Stimulated activated CD4-positive, alpha-beta T cell treated with anti-CD3 and anti-CD28 coated beads, Interleukin-4, amount 100 ng/mL, for 1 hour (primary cell): ENCODE measurements at places on chromosomes 11 and 22.

DNA sequence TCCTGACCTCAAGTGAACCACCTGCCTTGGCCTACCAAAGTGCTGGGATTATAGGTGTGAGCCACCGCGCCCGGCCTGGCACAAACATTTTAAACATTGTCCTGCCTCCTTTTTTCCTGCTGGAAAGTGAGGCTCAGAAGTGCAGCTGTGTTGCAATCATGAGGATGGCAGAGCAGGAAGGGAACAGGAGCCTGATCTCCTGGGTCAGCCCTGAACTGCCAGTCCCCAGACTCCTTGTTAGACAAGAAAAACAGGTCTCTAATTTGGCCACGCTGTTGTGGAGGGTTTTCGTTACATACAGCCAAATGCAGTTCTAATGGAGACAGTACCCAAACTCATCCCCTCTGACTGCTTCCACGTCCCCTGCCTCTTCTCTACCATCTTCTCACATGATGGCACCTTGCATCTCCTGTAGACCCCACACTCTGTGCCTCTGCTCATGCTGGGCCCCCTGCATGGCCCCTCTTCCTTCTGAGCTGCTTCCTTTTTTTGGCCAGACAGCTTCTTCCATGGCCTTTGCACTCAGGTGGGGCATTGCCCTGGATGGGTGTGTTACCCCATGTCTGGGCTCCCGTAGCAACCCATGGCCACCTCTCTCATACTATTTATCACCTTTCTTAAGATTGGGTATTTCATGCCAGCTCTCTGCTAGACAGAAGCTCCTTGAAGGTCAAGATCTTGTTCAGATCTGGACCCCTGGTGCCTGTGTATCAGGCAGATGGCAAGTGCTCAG is 227.1 kb downstream of the CEP164 start:
- DNase-seq: no peak

DNA sequence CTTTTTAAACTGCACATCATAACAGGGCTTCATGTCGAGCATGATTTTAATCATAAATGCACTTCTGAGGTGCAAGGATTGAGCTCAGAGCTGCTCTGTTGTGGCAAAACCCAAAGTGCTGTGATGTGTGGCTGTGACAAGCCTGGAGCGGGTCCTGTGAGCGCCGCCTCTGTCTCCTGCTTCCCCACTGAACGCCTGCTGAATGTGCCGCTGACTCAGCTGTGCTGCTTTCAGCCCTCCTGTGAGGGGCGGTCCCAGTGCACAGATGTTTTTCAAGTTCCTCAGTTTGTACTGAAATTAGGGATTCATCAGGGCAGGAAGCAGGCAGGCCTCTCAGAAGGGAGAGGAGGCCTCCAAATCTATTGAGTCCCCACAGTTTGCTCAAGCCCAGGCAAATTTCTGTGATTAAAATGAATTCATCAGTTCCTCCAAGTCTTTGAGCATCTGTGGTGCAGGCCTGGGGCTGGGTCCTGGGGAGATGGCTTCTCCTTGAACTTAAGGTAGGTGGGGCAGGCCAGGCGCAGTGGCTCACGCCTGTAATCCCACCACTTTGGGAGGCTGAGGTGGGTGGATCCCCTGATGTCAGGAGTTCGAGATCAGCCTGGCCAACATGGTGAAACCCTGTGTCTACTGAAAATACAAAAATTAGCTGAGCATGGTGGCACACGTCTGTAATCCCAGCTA is 3.0 kb upstream of the GTSE1 start:
- no peak for DNase-seq

GRCh38 chr11:64100782-64101353 is 65.0 kb downstream of the MACROD1 start:
- DNase-seq: no peak

DNA sequence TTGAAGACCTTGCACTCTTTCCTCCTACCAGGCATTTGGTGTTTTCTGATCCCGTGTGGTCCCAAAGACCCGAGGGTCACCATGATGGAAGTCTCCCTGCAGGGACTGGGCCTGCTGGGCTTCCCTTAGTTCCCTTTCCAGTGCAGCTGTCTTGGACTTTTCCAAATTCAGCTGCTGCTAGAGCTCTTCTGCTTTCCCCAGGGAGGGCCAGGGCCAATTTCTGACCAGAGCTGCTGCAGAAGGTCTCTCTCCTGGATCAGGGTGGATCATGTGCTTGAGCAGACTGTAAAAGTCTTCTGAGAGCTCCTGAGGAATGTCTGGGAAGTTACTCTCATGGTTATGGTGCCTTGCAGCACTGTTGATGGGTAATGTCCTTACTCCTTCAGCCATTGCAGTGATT is 23.2 kb downstream of the LDLRAD3 start:
- DNase-seq: no peak

DNA sequence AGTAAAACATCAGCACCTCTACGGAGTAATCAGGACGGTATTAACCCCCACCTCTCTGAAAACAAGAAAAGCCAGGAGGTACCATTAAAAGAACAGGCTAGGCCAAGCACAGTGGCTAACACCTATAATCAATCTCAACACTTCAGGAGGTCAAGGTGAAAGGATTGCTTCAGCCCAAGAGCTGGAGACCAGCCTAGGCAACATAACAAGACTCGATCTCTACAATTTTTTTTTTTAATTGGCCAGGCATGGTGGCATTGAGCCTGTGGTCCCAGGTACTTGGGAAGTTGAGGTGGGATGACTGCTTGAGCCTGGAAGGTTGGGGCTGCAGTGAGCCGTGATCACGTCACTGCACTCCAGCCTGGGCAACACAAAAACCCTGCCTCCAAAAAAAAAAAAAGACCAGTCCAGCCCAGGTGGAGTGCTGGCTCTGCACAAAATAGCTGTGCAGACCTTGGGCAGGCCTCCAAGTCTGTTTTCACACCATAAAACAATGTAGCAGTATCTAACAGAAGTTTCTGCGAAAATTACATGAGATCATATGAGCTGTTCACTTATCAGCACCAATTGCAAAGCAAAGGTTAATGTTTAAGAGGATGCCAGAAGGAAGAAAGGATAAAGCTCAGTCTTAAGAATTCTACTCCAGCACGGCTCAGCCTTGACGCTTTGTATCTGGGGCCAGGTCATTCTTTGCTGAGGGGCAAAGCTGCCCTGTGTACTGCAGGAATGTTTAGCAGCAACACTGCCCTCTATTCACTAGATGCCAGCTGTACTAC is 14.8 kb downstream of the CHKA start:
- DNase-seq: no peak

- DNase-seq: no peak
Observed at GRCh38 chr11:122897606-122898210, 15.1 kb downstream of the JHY start.

DNA sequence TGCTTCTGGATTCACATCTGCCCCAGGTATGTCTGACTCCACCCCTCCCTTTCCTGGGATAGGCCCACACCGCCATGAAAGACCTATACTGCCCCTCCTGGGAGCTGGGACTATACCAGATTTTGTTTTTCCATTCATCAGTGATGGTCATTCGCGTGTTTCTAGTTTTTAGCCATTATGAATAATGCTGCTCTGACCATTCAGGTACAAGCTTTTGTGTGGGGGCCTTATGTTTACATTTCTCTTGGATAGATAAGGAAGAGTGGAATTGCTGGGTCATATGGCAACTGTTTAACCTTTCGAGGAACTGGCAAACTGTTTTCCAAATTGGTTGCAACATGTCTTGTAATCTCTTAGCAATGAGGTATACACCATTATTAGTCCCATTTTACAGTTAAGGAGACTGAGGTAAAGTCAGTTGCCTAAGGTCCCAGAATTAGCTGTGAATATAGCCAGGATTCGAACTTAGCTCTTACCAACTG is 1.2 kb upstream of the TBC1D10A start:
- no peak for DNase-seq

DNA sequence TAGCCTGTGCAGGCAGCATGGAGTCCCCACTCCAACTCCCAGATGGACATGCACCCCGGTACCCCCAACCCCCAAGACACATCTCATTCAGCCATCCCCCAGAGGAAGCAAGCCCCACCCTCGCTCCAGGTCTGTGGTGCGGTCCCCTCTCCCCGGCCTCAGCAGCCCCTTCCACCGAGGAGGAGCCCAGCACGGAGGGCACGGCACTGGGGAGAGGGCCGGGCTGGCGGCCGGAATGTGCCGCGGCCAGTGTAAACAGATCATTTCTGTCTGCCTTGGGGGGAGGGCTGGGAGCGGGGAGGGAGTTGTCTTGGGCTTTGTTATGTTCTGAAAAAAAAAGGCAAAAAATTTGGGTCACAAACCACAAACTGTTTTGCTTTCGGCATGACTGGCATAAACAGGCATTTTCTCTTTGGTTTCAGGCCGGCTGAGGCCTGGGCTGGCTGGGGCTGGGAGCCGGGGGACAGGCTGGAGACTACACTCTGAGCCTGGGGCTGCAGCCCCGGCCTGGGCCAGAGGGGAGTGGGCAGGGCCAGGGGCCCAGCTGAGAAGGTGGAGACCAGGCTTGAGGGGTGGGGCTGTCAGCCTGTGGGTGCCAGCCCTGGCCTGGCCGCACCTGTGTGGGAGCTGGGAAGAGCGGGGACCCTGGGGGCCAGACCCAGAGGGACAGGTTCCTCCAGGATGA is 16.8 kb downstream of the IGF2 start:
- DNase-seq: no peak

- no peak for DNase-seq
Observed at GRCh38 chr22:34620161-34620560, 445.8 kb upstream of the ISX start.

DNA sequence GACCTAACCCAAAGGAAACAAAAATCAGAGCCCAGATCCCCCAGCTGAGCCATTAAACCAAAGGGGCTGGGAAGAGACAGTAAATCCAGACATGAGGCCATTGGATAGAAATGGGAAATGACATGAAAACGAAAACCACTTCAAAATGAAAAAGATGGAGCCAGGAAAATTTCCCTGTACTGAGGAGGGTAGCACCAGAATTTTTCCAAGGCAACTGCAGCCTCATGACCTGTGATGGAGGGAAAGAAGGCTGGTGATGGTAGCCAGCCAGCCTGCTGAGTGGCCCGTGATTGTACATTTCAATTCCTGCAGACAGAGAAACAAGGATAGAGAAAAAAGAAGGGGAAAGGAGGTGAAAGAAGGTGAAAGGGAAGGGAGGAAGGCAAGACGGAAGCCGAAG is 268.4 kb upstream of the PLET1 start:
- DNase-seq: no peak

DNA sequence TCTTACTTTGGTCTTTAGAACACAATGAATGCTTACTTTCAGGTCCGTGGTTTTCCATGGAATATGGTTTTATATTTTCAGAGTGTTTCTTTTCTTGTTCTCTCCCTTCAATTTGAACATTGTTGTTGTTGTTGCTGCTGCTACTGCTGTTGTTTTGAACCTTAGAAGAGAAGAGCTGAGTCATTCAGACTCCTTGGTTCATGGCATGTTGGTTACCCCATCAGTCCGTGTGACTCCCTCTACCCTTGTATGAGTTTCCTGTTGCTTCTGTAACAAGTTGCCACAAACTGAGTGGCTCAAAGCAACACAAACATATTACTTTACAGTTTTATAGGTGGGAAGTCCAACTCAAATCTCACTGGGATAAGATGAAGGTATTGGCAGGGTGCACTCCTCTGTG is 511.0 kb downstream of the INSC start:
- no peak for DNase-seq

- no peak for DNase-seq
Observed at GRCh38 chr11:12808519-12808918, 134.3 kb downstream of the TEAD1 start.

GRCh38 chr22:40498420-40499208 is 128.2 kb downstream of the SGSM3 start:
- no peak for DNase-seq

DNA sequence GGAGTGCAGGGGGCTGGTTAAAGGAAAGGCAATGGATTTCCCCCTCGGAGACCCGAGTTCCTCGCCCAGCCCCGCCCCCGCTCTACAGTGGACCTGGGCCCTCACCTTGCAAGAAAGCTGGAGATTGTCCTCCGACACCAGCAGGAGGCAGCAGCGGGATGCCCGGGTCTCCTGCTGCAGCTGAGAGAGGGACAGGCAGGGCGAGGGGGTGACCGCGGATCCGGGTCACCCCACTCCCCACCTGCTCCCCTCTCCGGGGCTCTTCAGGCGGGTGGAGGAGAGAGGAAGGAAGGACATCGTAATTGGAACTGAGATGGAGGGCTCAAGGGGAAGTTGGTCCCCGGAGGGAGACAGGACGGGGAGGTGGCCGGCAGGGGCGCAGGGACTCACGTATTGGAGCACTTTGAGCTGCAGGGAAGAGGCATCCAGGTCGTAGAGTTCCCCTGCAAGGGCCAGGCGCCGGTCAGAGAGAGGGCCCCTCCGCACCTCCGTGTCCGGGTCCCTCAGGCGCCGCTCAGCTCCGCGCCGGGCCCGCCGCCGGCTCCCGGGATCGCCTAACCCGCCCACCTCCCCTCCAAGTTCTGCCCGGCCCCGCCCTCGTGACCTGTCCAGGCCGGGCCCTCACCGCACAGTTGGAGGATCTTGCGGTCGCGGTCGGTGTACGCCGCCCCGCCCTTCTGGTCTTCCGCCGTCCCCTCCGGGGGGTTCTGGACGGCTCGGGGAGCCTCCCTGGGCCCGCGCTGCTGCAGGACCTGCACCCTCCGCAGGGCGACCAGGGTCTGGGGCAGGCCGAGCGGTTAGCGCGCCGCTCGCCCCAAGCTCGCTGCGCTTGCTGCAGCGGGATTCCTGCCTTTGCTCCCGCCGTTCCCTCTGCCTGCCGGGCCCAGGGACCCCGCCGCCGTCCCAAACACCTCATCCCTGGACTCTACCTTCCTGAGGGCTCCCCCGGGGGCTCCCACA is 84.1 kb downstream of the PDE2A start:
- DNase-seq: peak; percentile 56

GRCh38 chr11:99614352-99614751 is 593.6 kb downstream of the CNTN5 start:
- DNase-seq: no peak

GRCh38 chr11:9977554-9977953 is 313.7 kb downstream of the SWAP70 start:
- DNase-seq: no peak

- DNase-seq: no peak
Observed at GRCh38 chr11:45076761-45077160, 69.7 kb upstream of the PRDM11 start.

- no peak for DNase-seq
Observed at GRCh38 chr22:44931077-44931540, 78.7 kb downstream of the PHF21B start.

- no peak for DNase-seq
Observed at GRCh38 chr11:104572279-104572678, 326.0 kb downstream of the CASP12 start.
